ENCODE measurements at places on chromosomes 3 and 15.

GRCh38 chr15:74384566-74384880 is 17.1 kb upstream of the CYP11A1 start:
- no peak for DNase-seq

- no peak for DNase-seq
These were observed 14.2 kb downstream of the TERC start for GRCh38 chr3:169750665-169751064.

- peak; percentile 25 for DNase-seq
These were observed 31.7 kb upstream of the MNS1 start for GRCh38 chr15:56496635-56497034.

GRCh38 chr3:194974468-194975135 is 288.9 kb downstream of the FAM43A start:
- DNase-seq: no peak

- DNase-seq: no peak
These were observed 95.8 kb downstream of the PPARG start for GRCh38 chr3:12384451-12385233.

DNA sequence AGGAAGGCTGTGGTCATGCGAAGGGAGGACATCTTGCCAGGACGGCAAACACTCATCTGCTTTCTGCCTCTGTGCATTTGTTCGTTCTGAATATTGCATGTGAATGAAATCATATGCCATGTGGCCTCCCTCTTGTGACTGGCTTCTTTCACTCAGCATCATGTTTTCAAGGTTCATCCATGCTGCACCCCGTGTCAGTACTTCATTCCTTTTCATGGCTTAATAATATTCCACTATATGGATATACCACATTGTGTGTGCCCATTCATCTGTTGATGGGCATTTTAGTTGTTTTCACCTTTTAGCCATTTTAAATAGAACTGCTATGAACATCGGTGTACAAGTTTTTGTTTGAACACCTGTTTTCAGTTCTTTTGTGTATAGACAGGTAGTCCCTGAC is 118.7 kb downstream of the GABRG3 start:
- DNase-seq: no peak

All from frontal cortex (tissue), 4 donors.